ENCODE measurements at places on chromosomes 4 and X.

GRCh38 chrX:70878902-70879301, 29.6 kb downstream of the TEX11 start:
- no peak for DNase-seq

GRCh38 chr4:142473218-142473959, 372.7 kb downstream of the INPP4B start:
- no peak for DNase-seq

GRCh38 chrX:113274345-113274744, 433.7 kb upstream of the AMOT start:
- DNase-seq, result no peak

- DNase-seq, result no peak
These were observed 21.1 kb downstream of the CPLX1 start for GRCh38 chr4:804804-805203.

DNA sequence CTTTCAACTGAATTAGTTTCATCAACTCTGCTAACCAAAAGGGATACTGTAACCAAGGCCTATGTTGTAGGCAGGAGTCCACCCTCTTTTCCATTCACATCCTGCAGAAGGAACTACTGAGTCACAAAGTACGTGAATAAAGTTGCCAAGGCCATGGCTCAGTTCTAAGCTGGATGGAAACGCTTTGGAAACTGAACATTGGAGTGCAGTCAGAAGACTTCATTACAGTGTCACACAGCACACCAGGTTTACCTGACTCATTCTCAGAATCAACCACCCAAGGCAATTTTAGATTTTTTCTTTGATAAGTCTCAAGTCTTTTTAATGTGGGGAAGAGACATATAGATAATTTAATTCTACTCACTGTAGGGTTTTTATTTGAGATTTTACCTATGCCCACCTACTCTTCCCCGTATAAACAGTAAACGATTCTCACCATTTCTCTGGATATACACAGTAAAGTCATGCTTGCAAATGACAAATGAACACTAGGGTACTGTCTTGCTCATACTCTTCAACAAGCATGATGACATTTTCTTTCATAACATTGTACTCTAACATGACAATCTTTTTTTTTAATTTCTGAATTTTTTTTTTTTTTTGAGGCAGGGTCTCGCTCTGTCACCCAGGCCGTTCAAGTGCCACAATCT, 58.9 kb upstream of the RBM47 start:
- DNase-seq, result no peak

- DNase-seq, result no peak
These were observed 12.4 kb upstream of the CTBP1 start for GRCh38 chr4:1261107-1261928.

- DNase-seq, result no peak
These were observed 106.0 kb upstream of the PLAC1 start for GRCh38 chrX:134764202-134764785.

DNA sequence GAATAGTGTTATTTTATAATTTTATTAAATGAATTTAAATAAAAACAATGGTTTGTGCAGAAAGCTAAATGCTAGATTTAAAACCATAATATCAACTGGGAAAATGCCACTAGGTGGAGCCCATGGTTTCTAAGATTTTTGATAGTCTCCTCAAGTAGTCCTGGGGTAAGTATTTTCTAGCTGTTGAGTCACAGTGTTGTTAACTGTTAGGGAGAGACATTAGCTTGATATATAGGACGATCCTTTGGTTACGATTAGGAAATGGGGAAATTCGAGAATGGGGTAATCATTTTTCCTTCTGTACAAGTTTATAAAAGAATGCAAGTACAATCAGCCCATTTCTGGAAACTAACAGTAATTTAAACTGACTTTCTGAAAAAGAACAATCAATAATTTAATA, 378.4 kb downstream of the ANKRD50 start:
- peak; percentile 37 for DNase-seq

DNA sequence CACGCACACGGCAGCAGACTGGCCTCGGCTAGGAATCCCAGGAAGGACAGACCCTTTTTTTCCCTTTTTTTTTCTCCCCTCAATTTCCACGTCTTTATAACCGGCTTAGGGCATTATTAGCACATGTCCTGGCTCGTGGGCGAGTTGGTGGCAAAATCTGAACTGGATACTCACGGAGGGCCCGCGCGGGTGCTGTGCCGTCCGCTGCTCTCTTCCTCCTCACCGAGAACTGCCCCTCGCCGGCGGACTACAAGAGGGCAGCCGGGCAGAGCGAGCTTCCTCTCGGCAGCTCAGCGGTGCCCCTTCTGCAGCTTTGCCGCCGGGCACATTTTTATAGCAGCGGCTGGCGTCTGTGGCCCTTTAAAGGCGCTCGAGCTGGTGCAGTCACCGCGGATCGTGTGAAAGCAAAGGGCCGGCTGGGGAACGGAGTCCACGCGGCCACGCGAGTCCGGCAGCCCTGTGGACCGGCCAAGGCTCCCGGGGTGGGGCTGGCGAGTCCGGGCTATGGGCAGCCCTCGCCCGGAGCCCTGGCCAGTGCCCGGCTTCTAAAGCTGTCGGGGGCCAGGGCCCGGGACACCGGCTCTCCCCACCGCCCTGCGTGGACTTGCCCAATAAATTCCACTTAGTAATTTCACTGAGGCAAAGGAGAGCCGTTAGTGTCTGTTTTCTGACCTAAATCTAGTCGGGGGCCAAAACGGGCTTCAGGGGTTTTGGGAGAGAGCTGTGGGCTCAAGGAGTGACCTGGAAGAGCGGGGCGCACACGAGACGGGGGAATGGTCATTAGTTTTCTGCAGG, 1.3 kb upstream of the CITED1 start:
- DNase-seq, result peak; percentile 57

DNA sequence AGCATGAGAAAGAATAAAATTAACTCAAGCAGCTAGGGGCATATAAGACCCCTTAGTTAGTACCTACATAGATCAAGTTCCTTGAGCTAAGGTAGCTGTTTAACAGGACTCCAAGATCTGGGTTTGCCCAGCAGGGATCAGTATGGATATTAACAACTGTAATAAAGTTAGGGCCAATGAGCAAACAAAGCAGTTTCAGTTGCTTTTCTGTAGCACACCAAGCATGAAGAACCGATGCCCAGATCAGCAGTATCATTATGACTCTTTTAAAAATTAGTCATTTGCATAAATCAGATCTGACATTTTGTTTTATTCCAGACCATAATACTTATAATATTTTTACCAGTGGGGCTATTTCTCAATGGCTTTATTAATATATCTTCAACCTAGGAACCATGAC, 80.9 kb downstream of the C4orf33 start:
- DNase-seq, result no peak

DNA sequence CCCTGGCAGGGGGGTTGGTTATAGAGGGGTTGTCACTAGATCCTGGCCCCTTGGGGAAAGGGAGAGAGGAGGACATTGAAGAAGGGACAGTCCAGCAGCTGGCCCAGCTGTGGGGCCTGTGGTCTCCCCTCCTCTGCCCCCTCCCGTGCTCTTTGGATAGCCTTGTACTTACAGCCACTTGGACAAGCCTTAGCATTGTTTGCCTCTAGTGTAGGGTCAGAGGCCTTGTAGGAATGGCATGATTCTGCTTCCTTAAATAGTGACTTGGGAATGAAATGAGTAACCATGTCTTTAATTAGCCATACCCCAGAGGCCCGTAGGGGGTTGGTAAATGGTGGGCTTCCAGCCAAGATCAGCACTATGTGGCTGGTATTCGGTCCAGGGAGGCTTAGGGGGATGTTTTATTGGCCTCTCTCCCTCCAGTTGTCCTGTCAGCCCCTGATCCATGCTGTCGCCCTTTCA, 230.6 kb downstream of the PTTG2 start:
- DNase-seq, result no peak

GRCh38 chr4:53905276-53905940, 159.0 kb downstream of the CHIC2 start:
- no peak for DNase-seq

DNA sequence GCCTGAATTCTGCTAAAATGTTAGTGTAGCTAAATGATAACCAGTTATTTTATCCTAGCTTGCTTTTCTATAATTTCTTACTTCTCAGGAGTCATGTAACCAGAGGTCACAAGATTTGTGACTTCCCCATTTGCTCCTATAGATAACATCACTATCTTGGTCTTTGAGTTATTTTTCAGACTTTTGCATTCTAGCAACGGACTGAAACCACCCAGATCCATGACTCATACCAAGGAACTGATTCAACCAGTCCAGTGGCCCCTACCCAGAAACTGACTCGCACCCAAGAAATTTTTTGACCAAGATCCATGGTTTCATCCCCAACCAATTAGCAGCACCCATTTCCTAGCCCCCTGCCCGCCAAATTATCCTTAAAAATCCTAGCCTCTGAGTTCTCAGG, 50.0 kb downstream of the IQCM start:
- DNase-seq, result no peak

DNA sequence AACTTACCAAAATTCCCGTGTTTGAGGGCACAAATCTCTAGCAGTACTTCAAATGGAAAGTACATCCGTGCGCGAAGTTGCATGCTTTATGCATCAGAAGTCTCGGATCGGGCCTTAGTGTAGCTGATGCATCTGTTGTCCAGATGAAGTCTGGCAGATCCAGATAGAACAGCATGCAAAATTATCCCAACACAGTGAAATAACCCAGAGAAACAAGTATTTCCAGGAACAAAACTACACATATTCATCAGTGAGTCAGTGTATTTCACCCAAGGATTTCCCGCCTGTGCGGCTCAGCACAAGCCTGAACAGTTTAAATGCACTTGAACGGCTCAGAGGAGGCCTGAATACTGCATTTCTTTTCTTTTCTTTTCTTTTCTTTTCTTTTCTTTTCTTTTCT, 27.4 kb upstream of the CLDN24 start:
- no peak for DNase-seq

DNA sequence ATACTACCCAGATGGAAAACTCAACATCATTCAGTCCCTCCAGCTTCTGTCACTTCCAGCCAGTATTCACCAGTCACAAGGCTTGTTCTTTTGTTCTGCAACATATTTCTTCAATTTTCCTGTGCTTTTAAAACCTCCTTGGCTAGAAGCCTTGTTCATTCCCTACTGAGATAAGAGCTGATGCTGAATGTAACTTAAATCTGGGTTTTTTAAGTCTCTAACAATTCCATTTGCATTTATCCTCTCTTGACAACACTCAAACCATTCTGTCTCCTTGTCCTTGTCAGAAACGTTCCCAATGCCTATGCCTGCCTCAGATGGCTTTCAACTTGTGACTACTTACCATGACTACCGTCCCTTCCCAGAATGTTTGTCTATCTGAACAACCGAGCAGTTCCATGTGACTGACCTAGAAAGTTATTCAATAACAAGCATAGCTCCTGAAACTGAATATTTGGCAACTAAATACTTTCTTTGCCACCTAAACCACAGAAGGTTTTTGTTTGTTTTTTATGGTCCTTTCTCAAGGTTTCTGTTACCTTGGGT, 682.9 kb upstream of the GALNTL6 start:
- no peak for DNase-seq

DNA sequence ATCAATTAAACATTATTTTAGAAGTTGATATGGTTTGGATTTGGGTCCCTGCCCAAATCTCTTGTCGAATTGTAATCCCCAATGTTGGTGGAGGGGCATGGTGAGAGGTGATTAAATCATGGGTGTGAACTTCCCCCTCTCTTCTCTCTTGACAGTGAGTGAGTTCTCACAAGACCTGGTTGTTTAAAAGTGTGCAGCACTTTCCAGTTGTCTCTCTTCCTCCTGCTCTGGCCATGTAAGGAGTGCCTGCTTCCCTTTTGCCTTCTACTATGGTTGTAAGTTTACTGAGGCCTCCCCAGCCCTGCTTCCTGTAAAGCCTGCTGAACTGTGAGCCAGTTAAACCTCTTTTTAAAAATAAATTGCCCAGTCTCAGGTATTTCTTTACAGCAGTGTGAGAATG, 141.4 kb downstream of the GALNTL6 start:
- DNase-seq, result no peak

DNA sequence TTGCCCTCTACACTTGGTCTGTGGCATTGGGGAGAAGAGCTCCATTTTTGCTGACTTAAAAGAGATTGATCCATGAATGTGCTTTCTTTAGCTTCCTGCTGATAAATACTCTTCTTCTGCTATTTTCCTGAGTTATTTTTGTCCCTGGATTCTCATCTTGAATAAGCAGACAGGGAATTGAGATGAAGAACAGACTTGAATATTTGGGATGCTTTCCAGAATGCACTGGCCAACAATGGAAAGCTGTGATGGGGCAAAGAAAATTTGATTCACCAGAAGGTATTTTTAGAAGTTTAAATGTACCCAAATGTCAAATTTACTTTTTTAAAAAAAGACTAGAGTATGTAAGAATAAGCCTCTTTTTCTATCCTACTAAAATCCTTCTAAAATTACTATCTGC, 309.9 kb upstream of the PPP1R2C start:
- DNase-seq, result no peak

Measured in left renal cortex interstitium (tissue), 4 donors.